ENCODE measurements at places on chromosomes 1 and 21.

GRCh38 chr1:81298266-81298665, 502.5 kb upstream of the ADGRL2 start:
- no peak for DNase-seq

GRCh38 chr1:112992780-112993179, 36.8 kb upstream of the SLC16A1 start:
- no peak for DNase-seq

DNA sequence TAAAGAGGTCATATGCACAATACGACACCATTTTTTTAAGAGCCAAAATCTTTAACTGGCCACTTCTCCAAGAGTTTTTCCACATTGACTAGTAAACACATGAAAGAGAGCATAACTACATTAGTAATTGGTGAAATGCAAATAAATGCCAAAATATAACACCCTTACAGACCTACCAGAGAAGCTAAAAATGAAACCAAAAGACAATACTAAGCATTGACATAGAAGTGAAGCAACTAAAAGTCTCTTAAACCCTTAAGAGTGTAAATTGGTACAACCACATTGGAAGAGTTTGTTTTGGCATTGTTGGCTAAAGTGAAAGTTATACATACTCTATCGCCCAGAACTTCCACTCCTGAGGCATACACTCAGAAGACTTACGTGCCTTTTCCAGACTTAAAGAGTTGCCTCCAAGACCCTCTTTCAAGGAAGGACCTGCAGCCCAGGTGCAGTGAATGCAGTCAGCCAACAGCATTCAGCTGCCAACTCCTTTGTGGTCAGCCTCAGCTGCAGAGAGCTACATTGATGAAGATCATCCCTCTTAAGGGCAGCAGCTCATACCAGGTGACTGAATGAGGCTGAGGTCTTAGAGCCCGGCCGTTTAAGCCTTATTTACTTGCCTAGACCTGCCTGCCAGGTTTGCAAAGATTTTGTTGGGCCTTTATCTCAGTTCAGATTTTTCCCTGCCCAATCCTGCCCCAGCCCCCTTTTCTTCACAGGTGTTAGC, 839.1 kb upstream of the ADGRL2 start:
- no peak for DNase-seq

DNA sequence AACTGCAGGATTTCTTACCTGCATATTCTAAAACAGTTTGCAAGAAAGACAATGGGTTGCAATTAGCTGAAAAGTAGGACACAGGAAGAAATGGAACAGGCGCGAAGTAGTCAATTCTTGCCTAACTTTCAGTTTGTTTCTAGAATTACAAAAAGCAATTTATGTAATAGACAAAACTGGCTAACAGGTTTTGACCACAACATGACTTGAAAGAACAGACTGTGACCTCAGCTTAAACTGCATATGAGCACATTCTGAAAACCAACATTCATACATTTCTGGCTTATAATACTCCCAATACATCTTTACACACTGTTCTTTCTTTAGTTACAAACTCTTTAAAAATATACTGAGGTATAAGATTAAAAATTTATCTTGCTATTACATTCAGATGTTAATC, 405.9 kb upstream of the B3GALT2 start:
- DNase-seq: no peak

- DNase-seq: no peak
Observed at GRCh38 chr1:17739050-17739449, 16.1 kb upstream of the ACTL8 start.

DNA sequence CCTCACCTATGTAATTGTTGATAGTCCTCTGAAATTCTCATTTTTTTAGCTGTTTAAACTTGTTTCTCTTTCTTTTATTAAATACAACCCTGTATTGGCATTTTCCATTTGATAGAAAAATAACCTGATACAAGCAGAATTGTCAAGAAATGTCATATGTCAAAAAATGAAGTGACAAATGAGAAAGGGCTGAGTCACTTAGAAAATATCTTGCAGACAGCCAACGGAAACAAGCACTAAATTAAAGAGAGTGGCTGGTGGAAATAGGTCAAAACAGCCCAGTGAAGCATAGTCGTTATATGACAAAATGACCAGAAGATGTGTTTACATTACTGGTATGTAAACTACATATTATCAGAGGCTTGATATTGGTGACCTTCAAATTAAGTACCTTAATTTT, 484.4 kb downstream of the PLA2G4A start:
- DNase-seq: no peak

GRCh38 chr1:55679971-55680370, 464.8 kb upstream of the USP24 start:
- no peak for DNase-seq

- no peak for DNase-seq
Observed at GRCh38 chr1:18581420-18581880, 49.2 kb upstream of the PAX7 start.

- peak; percentile 60 for DNase-seq
Observed at GRCh38 chr1:85200463-85201339, at the start of gene SYDE2. Gene SYDE2 (minus strand): TSS chr1:85201016. CDS start chr1:85200996, 20 bp downstream.

- no peak for DNase-seq
Observed at GRCh38 chr1:158552296-158552695, 1.9 kb downstream of the OR6Y1 start.

GRCh38 chr1:245108246-245108645, 46.5 kb upstream of the KIF26B start:
- no peak for DNase-seq

DNA sequence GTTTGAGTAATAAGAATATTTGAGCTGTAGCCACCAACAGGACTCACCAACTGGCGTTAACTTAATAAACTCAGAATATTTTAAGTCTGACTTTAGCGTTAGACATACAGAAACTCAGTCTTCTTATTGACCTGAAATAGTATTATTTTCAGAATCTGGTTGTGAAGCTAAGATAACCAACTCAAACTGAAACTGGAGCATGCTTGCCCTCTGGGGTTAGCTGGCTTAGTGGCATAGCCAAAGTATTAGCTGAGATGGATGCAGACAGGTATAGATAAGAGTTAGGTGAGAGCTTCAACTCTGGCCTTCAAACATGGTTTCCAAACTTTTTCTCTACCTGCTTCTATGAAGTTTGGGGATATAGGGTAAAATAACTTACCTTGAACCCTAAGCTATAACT, 40.5 kb downstream of the AMY1C start:
- no peak for DNase-seq

DNA sequence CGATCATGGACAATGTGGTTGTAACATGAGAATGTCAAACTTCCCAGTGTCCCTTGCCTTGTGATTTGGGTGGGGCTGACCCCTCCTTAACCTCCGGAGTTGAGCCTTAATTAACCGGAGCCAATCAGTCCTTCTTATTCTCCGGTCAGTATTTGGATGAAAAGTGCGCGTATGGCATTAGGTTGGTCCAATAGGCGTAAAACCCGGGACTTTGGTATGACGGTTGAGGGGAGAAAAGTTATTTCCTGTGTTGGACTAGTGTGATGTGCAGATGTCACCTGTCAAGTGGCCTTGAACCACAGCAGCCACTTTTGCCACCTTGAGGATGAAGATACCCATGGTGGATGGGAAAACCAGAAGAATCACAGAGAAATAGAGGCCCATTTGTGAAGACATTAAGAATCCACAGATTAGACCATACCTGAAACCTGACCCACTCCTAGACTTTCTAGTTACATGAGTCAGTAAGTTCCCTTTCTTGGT, 5.1 kb downstream of the PAFAH2 start:
- no peak for DNase-seq

DNA sequence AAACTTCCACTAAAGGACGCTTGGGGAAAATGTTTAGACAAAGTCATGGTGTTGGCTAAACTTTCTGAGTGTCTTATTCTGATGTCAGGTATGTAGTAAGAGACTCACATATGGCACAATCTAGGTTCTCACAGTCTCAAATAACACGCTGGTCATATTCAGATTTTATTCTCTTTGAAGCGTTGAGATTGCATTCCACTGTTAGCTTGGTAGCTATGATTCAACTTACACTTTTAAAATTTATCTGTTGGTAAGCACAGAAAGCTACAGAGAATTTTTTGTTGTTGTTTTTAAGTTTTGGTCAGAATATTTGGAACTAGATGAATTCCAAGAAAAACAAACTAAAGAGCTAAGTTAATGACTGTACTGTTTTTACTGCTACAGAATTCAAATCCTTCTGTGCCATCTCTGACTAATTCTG, 126.7 kb downstream of the PRRX1 start:
- no peak for DNase-seq

DNA sequence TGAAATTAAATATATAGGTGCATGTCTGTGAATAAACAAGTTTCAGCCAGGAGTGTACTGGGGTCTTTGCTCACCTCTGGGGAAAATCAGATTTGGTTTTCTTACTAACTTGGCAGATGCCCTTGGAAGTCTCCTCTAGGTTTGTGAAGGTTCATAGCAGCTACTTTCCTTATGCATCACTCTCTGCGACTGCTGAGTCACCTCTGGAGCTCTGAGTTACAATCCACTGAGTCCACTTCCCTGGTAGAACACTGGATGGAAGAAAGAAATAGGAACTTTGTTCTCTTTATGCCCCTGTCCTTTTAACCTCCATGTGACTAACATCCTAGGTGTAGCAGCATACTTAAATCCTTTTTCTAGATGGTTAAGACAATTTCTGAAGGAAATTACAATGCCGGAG, 4.4 kb upstream of the FASLG start:
- peak; percentile 18 for DNase-seq

DNA sequence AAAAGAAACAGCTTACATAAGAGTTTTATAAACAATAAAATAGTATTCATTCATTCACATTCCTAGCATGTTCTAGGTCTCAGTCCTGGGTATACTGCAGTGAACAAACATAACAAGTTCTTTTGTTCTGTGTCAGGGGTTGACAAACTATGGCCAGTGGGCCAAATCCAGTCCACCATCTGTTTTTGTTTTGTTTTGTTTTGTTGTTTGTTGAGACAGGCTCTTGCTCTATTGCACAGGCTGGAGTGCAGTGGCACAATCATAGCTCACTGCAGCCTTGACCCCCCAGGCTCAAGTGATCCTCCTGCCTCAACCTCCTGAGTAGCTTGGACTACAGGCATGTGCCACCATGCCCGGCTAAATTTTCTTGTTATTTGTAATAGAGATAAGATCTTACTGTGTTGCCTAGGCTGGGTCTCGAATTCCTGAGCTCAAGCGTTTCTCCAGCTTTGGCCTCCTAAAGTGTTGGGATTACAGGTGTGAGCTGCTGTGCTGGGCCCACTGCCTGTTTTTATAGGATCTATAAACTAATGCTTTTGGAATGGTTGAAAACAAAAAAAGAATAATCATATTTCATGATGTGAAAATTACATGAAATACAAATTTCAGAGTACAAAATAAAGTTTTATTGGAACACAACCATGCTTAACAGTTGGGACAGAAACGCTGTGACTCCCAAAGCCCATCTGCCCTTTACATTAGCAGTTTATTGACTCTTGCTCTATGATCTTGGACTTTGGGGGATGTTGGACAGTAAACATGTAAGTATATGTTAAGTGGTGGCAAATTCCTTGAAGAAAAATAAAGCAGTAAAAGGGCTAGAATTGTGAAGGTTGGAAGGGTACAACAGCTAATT, 17.9 kb downstream of the CAPZA1 start:
- no peak for DNase-seq

DNA sequence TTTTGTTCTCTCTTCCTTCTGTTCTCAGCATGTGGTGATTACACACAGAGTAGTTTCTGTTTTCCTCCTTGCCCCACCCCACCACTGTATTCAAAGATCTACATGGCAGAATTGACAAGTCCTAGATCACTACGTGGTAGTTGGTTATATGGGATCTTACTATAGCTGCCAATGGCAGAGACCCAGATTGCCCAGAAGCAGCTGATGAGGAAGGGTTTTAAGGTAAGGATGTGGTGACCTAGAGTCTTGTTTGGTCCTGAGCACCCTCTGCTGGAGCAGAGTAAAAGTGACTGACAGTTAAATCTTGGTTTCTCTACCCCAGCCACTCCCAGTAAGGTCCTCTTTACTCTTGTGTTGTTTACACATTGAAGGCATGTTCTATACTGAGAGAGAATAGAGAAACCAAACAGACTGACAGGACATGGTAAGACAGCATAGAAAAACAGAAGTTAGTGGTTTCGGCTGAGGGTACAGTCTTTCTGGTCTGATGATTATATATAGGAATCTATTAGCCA, 22.8 kb upstream of the STRIP1 start:
- no peak for DNase-seq

- no peak for DNase-seq
Observed at GRCh38 chr1:31511848-31512615, 64.3 kb upstream of the TINAGL1 start.

GRCh38 chr1:21379571-21379970, 60.4 kb upstream of the NBPF3 start:
- no peak for DNase-seq

- no peak for DNase-seq
Observed at GRCh38 chr1:69982992-69983391, 222.4 kb downstream of the LRRC40 start.

DNA sequence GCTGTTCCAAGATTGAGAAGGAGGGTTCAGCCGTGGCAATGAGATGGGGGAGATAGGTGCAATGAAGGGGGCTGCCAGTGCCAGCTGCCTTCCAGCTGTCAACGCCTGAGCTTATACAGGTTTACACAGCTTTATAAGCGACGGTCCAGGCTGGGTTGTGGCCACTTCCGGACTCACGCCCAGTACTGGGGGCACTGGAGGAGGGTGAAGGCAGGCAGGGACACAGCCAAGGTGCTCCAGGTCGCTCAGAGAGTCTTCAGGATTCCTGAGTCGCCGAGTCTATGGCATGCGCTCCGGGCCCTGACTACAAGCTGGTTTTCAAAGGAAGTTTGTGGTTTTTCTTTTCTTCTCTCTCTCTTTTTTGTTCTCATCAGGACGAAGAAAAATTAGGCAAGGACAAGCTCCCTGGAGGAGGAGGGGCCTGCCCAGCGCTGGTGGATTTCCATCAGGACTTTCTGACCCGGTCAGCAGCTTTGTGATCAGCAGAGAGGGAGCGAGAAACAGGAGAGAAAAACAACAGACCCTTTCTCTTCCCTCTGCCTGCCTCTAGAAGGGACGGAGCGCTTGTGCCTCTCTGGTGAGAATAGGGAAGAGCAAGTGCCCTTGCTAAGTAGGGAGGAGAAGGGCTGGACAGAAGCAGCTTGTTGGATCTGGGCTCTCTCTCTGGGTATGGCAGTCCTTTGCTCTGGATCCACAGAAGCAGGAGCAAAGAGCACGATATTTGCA, at the start of gene MINDY1:
Gene MINDY1, minus strand, starts transcription at position 576 of the 726 bp plus-strand sequence. CDS start 4,285 bp downstream, outside the sequence.
- DNase-seq: peak; percentile 41

- DNase-seq: peak; percentile 91
Observed at GRCh38 chr1:3312898-3313575, 141.4 kb upstream of the ARHGEF16 start.

DNA sequence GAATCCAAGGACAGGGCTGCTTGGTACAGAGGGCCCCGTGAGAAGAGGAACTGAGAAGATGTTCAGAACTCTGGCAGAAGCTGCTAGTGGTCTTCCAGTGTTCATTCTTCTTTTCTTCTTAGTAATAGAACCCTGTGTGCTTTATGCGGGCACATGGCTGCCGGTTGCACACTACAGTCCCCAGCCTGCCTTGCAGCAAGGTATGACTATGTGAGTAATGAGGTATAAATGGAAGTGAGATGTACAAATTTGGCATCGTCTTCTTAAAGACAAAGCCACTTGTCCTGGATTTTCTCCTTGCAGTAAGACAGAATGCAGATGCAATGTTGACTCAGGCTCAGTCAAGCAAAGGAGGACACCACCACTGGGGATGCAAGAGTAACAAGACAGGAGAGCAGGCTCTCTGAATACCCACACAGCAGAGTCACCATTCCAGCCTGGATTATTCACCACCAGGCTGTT, 15.0 kb upstream of the ATP1B1 start:
- DNase-seq: no peak

- no peak for DNase-seq
Observed at GRCh38 chr21:37181059-37181458, 86.1 kb downstream of the VPS26C start.
